ENCODE measurements at places on chromosomes 16 and 17.
A peak's percentile ranks its signal among the peaks of the same experiment; 100 is the strongest.

- no peak for DNase-seq
Observed at GRCh38 chr16:53129281-53130158, 74.7 kb downstream of the CHD9 start.

DNA sequence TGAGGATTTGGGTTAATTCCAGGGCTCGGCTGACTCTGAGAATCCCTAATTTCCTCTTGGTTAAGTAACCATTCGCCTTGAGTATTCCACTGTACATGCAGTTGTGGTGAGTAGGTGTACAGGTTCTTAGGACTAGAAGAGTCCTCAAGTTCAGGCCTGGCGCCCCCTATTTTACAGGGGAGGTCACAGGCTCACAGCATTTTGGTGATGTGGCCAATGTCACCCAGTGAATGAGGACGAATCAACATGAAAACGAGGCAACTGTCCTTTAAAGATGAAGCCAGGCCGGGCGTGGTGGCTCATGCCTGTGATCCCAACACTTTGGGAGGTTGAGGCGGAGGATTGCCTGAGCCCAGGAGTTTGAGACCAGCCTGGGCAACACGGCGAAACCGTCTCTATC, 55.4 kb downstream of the ABCC6 start:
- DNase-seq = no peak

- no peak for DNase-seq
Observed at GRCh38 chr16:55955845-55956244, 80.7 kb upstream of the CES5A start.

- DNase-seq = no peak
Observed at GRCh38 chr17:6683081-6683684, 30.0 kb downstream of the SLC13A5 start.

- DNase-seq = no peak
Observed at GRCh38 chr17:2155573-2155972, 100.7 kb downstream of the HIC1 start.

GRCh38 chr16:57809276-57810196, 7.2 kb upstream of the KIFC3 start:
- DNase-seq = no peak

DNA sequence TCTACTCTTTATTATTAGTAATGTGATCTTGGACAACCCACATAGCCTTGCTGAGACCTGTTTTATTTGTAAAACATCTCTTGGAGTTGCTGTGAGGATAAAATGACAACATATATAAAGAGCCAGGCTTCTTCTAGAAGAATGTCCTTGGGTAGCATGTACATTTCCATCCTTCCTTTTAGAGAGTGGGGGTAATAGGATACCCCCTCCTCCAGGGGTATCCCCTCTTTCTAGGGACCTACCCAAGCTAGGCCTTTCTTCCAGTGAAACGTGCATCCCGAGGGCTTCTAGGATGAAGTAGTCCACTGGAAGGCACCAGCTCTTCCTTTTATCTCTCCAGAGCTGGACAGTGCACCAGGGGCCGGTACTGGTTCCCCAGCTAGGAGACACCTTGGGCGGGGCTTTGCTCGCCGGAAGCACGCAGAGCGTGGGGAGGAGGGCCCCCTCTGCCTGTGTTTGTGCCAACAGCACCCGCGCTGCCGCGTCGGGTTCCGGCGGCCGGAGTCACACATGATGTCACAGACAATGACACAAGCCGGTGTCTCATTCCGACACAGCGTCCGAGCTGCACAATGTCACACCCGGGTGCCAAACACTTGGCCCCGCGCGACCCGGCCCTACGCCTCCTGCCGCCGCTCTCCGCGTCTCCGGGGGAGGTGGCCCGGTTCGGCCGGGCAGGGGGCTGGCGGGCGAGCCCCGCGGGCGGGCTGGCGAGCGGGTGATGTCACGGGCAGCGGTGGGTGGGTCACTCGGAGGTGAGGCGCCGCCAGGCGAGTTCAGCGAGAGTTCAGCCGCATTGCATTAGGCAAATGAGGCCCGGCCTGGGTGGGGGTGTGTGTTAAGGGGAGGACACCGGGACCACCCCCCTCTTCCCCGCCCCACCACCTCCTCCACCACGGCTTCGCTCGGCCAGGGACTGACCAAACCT, 23.4 kb downstream of the GJD3 start:
- peak; percentile 71 for DNase-seq

- no peak for DNase-seq
Observed at GRCh38 chr16:80583466-80583865, 42.7 kb downstream of the DYNLRB2 start.

DNA sequence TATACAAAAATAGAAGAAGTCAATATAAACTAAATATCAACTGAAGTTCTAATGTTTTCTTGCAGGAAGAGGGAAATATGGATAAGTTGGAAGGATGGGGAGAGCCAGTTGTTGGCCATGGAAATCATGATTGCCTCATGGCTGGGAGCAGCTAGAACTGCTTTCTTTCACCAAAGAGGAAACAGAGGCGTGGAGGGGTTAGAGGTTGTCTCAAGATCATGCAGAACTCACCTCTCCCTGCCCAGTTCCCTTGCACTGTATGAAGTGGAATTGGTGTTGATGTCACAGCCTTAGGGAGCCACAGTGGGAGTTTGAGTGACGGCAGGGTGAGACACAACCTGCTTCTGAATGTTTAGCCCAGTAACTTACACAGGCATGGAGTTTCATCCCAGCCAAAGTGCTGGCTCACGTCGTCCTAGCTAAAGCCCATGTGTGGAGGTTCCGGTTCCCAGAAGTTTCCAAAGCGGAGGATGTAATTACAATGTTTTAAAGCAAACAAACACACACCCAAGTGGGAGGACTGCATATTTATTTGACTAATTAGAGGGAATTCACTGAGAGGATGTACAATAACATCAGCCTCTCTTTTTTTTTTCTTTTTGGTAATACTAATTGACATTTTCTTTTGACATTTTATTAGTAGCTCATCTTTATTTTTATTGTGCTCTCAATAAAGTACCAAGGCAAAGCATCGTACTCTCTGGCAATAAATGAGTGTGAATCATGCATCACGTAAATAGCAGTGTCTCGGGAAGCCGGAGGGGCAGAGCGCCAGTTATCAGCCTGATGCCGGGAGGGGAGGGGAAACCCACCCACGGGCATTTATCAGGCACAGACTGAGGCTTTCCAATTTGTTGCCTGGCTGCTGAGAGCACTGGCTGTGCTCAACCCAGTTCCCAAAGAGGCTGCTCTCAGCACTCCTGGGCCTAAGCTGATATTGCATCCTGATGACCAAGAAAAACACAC, 118.7 kb upstream of the CDH5 start:
- DNase-seq = no peak

GRCh38 chr17:38685491-38685890, 10.7 kb upstream of the EPOP start:
- DNase-seq = no peak

DNA sequence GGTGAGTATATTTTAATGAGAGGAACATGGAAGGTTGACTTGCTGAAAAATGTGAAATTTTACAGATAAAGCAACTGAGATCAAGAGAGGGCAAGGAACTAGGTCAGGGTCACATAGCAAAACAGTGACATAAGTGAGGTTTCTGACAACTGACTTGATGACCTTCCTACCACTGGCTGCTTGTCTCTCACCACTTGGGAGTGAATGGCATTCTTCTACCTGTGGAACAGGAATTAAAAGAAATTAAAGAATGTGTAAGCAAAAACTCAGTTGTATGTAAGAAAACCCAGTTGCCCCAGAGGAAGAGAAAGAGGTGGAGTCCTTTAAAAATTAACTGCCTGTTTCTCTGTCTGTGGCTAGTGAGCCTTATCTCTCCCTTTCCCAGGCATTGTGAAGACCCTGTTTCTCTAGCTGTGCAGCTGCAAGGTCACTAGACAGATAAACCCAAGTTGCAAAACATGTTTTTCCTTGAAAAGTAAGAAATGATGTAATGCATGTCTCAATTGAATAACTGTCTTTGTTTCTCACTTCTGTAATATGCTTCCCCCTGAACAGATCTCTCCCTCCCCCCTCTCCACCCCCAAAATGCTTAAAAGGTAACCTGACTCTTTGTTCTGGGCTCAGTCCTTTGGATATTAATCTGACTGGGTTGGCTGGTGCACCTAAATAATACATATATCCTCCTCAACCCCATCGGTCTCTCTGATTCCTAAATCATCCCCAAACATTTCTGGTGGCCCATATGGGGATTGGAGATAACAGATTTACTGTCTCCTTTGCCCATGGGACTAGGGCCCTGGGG, 23.4 kb downstream of the ACSM1 start:
- no peak for DNase-seq

GRCh38 chr16:68005786-68006286, 6.6 kb upstream of the DPEP2 start:
- DNase-seq = no peak

- DNase-seq = peak; percentile 14
Observed at GRCh38 chr17:60747069-60747808, 69.6 kb downstream of the BCAS3 start.

DNA sequence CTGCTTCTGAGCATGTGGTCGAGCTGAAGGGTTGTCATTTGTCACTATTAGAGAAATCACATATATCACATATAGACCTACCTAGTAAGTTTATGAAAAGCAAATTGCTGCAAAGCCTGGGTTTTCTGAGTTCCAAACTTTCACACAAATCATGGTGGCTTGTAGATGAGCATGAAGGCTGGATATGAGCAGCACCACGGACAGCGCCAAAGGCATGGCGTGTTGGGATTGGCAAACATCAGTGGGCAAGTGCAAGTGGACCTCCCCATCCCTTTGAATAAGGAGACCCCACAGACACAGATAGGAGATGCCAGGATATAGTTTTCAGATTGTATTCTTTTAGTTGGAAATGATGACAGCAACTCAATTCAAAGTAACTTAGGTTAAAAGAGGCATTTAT, 77.6 kb upstream of the CACNG3 start:
- peak; percentile 52 for DNase-seq

GRCh38 chr17:10060526-10060925, 137.9 kb downstream of the GAS7 start:
- no peak for DNase-seq

DNA sequence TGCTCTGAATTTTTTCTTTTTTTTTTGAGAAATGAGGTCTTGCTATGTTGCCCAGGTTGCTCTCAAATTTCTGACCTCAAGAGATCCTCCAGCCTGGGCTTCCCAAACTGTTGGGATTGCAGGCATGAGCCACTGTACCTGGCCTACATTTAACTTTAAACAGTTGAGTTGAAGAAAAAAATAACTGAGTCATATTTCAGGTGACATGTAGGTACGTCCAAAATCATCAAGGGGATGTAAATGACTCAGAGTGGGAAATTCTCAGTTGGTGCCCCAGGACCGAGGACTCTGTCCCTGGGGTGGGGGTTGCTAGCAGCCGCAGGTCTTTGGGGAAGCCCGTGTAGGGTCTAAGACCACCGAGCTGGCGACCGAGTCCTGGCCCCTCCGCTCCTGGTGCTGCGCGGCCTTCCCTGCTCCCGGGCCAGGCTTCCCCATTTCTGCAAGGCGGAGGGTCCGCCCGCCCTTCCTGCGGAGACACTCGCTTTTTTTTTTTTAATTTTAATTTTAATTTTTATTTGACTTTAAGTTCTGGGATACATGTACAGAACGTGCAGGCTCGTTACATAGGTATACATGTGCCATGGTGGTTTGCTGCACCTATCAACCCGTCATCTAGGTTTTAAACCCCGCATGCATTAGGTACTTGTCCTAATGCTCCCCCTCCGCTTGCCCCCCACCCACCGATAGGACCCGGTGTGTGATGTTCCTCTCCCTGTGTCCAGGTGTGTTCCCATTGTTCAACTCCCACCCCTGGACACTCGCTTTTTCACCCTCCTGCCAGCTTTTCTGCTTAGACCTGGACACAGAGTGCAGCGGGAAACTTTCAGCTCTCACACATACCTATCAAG, 12.7 kb upstream of the N4BP1 start:
- DNase-seq = no peak

DNA sequence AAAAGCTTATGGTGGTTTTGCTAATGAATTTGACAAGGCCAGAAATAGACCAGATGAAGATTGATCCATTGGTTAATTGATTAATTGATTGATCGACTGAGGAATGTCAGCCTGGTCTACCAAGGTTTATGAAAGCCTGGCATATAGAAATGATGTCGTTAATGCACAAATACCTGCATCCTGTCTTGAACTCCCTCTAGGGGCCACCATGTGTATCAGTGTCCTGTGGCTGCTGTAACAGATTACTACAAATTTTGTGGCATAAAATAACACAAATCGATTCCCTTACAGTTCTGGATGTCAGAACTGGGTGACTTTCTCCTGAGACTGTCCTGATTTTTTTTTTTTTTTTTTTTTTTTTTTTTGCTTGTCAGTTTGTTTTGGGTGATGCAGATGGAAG, 553.2 kb downstream of the MAF start:
- no peak for DNase-seq

DNA sequence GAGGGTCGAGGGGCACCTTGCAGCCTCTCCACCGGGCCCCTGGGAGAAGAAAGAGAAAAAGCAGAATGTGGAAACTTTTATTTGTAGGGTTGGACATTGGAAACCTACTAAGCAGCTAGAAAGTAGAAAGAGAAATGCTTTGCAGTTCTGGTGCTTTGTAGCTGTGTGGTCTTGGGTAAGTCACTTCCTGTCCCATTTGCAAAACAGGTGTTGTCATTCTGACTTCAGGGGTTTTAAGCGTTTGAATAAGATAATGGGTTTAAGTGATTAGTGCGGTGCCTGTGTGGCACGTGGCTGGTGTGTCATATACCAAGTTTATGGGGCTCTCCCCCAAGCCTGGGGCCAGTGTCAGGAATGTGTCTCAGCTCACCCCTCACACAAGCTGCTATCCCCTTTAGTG, 1.6 kb downstream of the CA4 start:
- DNase-seq = no peak

DNA sequence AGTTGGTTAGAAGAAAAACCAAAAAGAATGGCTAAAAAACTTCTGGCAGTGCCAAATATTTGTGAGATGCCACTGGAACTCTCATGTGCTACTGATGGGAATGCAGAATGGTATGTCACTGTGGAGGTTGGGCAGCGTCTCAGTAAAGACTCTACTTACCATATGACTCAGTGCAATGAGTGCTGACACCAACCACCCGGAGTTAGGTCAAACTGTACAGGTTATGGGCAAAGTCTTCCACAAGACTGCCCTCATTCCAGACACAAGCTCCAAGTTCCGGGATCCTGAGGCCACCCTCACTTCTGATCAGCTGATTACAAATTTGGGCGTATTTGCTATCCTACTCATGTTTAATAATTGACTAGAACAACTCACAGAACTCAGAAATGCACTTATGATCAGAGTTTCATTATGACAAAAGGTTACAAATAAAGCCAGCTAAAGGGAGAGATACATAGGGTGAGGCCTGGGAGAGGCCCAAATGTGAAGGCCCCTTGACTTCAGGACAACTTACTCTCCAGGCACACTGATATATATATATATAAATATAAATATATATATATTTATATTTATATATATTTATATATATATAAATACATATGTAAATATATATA, 114.9 kb downstream of the TRIM37 start:
- no peak for DNase-seq

DNA sequence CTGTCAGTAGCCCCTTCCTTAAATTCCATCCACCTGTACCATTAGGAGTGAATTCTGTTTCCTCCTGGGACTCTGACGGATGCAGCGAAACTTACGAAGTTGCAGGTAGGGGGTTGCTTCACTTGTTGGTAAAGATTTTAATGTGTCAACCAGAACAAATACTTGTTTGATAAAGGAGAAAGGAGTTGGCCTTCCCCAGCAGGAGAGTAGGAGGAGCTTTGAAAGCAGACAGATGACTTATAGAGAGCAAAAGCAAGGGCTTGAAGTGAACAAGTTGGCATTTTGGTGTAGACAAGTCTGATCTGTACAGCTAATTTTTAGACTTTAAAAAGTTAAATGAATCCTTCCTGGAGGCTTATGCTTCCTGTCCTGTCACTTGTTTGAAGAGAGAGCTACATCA, 38.1 kb upstream of the PMFBP1 start:
- no peak for DNase-seq

GRCh38 chr17:4722678-4723240, 8.5 kb upstream of the MED11 start:
- no peak for DNase-seq

- no peak for DNase-seq
Observed at GRCh38 chr17:29563816-29564215, 3.0 kb downstream of the ABHD15 start.

Data from neuronal stem cell (in vitro differentiated cells).